Activated CD4-positive, alpha-beta T cell treated with anti-CD3 and anti-CD28 coated beads, Interleukin-2, amount 10 ng/mL, durations not matched to agents 24 days and 14 days (primary cell): ENCODE measurements at places on chromosomes 16 and 17. TPM values are rescaled to one million over a fixed set of nuclear protein-coding genes. Genes with fewer than 3 reads are reported as not detected.
A peak's percentile ranks its signal among the peaks of the same experiment; 100 is the strongest.

GRCh38 chr17:66431910-66432309, 129.5 kb downstream of the PRKCA start:
- no peak for DNase-seq

- DNase-seq = no peak
These were observed 214.2 kb upstream of the TNRC6C start for GRCh38 chr17:77744066-77744988.

DNA sequence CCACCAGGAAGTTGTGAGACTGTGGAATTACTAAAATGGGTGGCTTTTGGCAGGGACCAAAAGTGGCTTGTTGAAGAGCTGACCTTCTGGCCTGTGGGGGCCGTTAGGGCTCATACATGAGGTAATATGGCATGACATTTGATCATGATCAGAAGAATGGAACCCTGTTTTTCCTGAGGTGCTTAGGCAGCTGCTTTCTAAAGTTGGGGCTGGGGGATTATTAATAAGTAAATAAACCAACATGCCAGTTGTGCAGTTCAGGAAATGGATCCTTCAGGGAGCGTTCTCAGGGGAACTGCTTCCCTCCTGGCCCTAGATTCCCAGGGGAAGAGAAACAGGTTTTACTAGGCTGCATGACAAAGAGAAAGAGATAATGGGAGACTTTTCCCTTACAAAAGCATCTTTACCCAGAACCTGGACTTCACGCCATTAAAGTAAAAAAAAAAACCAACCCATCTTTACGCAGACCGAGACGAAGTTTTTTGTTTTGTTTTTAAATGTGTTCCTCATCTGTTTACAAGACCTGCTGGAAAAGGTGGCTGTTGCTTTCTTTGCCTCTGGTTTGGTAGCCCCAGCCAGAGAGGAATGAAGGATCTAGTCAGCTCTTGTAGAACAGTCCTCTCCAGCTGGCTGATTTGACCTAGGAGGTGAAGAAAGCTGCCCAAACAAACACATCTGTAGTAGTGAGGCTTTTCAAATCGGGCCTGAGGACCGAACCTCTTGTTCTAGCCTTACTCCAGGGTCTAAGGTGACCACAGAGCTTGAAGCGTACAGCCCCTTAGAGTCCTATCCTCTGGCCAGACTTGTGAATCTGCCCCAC, 22.7 kb downstream of the YPEL2 start:
- no peak for DNase-seq

DNA sequence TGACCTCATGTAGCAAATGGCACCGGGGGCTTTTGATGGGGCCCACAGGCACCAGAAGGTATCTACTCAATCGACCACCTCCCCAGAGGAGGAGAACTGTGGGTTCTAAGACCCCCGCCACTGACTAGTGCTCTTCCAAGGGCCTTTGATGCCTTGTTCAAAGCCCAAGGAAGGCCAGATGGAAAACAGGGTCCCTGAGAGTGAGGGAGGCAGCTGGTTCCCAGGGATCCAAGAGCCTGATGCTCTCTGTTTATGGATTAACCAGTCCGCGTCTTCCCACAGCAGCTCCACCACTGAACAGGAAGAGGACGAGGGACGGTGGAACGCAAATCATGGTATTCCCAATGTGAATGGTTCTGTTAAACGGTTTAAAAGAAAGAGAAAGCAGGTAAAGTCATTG, 7.6 kb downstream of the PHB1 start:
- no peak for DNase-seq

DNA sequence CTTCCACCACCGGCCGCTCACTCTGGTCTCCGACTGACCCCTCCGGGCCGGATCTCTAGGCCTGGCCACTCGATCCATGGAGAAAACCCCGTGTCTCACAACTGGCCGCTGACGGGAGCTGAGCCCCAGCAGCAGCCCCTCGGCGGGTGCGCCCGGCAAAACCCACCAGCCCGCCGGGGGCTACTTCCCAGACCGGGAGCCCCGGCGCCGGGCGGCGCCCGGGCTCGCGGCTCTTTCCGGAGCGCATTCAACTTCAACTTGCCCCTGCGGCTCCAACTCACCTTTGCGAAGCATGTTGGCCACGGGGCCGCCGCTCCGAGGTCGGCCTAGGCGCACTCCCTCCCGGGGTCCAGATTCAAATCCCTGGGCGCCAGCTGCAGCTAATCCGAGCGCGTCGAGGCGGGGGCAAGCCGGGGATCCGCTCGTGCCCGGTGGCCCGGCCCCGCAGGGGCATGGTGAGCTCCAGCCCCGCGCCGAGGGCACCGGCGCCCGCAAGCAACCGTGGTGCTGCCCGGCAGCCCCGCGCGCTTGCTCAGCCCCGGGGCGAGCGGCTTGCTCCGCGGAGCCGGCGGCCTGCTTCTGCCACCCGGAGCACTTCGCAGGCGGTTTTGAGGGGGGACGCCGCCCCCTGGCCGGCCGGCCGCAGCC, 438 bp downstream of the RTN4RL1 start:
- peak; percentile 68 for DNase-seq

TUBB3 gene
- 2.2 and 2.6 TPM in 2 replicates for total RNA-seq
